Stimulated activated CD4-positive, alpha-beta T cell treated with anti-CD3 and anti-CD28 coated beads, Interleukin-15, amount 100 ng/mL, for 1 hour (primary cell): ENCODE measurements at places on chromosomes 6 and 20.

DNA sequence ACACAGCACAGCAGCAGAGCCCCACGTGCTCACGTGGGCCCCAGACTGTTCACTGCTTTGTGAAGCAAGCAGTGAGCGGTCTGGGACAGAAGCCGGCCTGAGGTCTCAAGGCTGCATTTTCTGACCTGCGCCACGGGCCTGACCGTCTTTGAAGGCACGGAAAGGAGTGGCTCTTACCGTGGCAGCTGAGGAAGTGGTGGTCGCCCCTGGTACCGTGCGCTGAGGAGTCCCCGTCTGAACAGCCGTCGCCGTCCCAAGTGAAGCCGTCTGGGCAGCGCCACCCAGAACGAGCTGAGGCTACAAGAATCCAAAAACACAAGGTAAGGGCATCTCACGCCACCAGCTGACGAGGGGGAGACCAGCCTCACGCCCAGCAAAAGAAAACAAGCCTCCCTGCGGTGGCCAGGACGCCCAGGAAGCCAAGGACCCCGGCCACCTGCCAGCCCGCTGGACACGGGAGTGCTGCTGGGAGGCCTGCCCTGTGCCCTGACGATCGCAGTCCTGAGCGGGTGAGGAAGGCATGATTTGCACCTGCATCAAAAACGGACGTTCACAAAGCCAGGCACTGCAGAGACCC, 55.7 kb downstream of the TAF4 start:
- DNase-seq: no peak

- no peak for DNase-seq
These were observed 23.3 kb downstream of the MTFR2 start for GRCh38 chr6:136226674-136227377.

- DNase-seq: no peak
These were observed 4.3 kb downstream of the MCM9 start for GRCh38 chr6:118930680-118931079.

DNA sequence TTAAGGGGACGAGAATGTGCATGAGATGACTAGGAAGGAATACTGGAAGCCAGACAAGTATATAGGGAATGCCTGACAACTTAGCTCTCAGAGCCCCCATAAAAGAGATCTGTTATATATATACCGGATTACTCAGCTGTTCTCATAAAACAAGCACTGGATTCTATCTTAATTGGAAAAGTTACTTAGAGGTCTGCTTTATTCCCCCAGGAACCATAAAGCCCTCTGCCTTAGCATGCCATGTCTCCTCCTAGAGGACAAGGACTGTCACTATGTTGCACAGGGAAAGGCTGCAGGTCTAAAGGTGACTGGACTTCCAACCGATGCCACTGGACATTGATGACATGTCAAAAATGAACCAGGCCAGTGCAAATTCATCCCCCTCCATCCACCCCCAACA, 6.4 kb downstream of the EXOC2 start:
- DNase-seq: no peak

GRCh38 chr6:79630883-79631692, at the start of gene SH3BGRL2:
SH3BGRL2 (plus strand) TSS chr6:79631329; CDS start chr6:79631462, 133 bp downstream.
- peak; percentile 4 for DNase-seq

- DNase-seq: no peak
These were observed 133.8 kb downstream of the LRRC1 start for GRCh38 chr6:53928641-53929040.
